Adrenal gland (tissue), 19 donors: ENCODE measurements at places on chromosomes 11 and 22.

- DNase-seq: no peak
These were observed 17.2 kb upstream of the MPZL2 start for GRCh38 chr11:118281284-118281683.

GRCh38 chr11:13503393-13503792, 7.6 kb upstream of the PTH start:
- no peak for DNase-seq

- DNase-seq: no peak
These were observed 44.5 kb upstream of the RRM1 start for GRCh38 chr11:4050138-4050537.

GRCh38 chr11:127074151-127074761, 73.7 kb upstream of the KIRREL3 start:
- no peak for DNase-seq

GRCh38 chr11:59814021-59814420, 3.4 kb upstream of the MRPL16 start:
- no peak for DNase-seq

GRCh38 chr11:123559523-123559955, 94.9 kb downstream of the SCN3B start:
- no peak for DNase-seq

- peak; percentile 50 for DNase-seq
These were observed at the start of gene PGGHG for GRCh38 chr11:288478-289397. Gene PGGHG (plus strand): TSS chr11:289126. CDS start chr11:289817, 691 bp downstream.

- DNase-seq: no peak
These were observed 555.9 kb downstream of the MIAT start for GRCh38 chr22:27213294-27213693.

GRCh38 chr11:83115551-83115950, 41.4 kb upstream of the PCF11 start:
- peak; percentile 9 for DNase-seq

- DNase-seq: no peak
These were observed 12.9 kb upstream of the ARHGAP42 start for GRCh38 chr11:100674212-100674611.

DNA sequence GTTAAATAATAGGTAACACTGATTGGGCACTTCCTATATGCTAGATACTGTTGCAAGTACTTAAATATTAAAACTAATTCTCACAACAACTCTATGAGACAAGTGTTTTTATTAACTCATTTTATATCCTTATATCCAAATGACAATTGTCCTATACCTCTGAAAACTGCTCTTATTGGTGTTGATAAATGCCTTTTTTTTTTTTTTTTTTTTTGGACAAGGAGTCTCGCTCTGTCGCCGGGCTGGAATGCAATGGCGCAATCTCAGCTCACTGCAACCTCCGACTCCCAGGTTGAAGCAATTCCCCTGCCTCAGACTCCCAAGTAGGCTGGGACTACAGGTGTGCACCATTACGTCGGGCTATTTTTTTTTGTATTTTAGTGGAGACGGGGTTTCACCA, 41.6 kb downstream of the MRTFA start:
- DNase-seq: no peak

- no peak for DNase-seq
These were observed 38.4 kb downstream of the KCNC1 start for GRCh38 chr11:17772704-17773600.

DNA sequence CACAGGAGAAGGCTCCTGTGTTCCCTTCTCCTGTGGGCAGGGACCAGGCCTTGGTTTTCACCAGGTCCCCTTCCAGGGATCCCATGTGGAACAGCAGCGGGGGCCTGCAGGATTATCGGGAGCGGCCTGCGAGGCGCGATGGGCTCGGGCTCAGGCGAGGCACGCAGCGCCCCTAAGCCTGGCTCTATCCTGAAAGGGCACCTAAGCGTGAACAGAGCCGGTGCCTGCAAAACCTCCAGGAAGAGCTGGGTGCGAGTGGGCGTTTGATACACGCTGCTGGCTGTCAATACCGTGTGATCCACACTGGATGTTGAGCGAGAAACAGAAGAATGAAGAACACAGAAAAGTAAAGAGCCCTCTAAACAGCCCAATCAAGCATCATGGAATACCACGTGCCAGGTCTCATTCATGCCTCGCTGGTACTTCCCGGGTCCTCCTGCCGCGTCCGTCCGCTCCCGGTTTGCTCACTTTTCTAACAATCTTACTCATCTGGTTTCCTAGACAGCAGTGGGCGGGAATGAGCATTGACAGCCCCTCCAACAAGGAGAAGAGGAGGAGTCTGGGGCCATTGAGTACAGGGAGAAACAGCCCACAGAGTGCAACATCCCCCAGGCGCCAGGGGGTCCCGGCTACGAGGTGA, 12.5 kb downstream of the OSBPL5 start:
- no peak for DNase-seq

- DNase-seq: no peak
These were observed 56.9 kb upstream of the CCDC89 start for GRCh38 chr11:85742873-85743275.

DNA sequence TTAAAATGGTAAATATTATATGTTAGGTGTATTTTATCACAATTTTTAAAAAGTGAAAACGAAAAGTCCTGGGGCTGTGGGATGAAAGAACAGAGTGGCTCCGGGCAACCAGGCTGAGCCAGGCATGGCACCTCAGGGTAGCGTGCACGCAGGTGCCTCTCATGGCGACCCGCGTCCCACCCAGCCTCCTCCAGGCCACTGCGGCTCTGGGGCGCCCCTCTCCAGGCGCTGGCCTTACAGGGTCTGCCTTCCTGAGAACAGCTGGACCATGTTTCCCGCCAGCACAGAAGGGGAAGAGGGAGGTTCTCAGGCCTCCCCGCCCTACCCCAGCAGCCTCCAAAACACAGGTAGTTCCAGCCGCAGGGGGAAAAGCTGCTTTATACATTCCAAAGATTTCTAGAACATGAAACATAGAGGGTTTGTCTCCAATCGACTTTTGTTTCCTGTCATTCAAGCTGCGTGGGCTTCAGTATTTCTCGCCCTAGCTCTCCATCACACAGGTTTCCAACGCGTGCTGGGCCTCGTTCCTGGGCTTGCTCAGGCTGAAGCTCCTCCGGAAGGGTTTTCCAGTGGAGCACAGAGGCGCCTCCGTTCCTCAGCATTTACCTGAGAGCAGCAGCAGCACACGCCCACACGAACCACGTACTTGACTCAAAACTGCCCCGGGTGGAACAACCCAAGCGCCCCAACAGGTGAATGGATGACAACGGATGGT, 10.5 kb downstream of the EHD1 start:
- no peak for DNase-seq

DNA sequence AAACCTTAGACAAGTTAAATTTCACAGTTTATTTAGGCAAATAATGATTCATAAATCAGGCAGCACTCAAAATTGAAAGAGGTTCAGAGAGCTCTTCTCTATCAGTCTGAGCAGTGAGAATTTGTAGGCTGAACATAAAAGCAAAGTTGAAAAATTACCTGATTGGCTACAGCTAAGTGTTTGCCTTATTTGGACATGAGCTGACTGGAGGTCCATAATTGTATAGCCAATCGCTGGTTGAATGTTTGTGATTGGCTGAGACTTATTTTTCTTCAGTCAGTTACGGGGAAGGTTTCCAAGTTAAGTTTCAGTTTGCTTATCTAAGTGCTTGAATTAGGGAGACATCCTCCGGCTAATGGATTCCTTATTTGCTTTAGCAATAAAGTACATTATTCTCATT, 527.5 kb downstream of the CNTN5 start:
- DNase-seq: no peak

DNA sequence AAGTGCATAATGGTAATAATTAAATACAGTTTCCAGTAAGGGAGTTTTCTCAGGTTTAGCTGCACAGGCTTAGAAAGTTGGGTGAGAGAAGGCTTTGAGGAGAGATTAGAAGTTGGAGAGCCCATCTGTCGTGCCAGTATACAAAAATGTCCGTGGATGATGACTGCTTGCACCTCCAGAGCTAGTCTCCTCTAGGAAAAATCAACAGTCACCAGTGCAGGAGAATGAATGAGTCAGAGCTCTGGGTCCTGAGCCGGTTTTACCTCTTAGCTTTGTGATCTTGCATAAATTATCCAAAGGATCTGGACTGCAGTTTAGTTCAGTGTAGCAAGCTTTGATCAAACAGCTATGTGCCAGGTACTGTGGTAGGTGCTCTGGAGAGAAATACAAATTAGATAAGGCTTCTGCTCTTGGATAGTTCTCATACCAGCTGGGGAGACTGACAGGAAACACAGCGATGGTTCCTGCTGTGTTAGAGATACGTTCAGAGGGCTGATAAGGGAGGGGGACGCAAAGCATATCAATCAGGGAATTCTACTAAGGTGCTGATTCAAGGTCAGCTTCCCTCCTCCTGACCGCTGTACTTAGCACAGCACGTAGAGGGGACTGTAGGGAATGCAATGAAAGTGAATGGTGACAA, 125.9 kb downstream of the TEAD1 start:
- peak; percentile 28 for DNase-seq

DNA sequence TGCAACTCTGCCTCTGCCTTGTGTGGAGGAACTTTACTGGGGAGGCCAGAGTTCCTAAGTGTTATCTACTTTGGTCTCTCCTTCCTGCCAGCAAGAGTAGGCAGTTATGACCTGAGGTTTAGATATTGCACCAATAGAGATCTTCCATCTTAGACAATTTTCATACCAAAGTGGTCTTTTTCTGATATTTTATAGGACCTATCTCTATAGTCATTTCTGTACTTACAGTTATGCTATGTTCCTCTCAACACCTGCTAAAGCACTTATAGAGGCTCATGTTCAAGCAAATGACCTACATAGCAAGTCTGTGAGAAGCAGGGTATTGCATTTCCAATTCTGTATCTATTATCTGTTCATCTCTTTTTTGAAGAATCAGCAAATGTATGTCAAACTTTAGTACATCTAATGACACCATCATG, 80.8 kb downstream of the HORMAD2 start:
- DNase-seq: no peak

GRCh38 chr11:12523180-12523924, 146.0 kb downstream of the PARVA start:
- DNase-seq: no peak
